Activated naive CD8-positive, alpha-beta T cell treated with anti-CD3 and anti-CD28 coated beads, Interleukin-2, amount 10 ng/mL, durations not matched to agents 7 days and 5 days (primary cell): ENCODE measurements at places on chromosomes 6 and 20. TPM values are rescaled to one million over a fixed set of nuclear protein-coding genes. Genes with fewer than 3 reads are reported as not detected.

DEFB113 gene
- total RNA-seq: not detected

GSTA5 gene
- not detected for total RNA-seq

LST1 gene
- 105 TPM for total RNA-seq

SH3BGRL2 gene
- total RNA-seq: 1.2 TPM

EPM2A gene
- total RNA-seq: 9.3 TPM

LY6G6C gene
- not detected for total RNA-seq

CRISP3 gene
- total RNA-seq: not detected

GRCh38 chr6:162666246-162666645 is 61.3 kb downstream of the PRKN start:
- no peak for DNase-seq

GRCh38 chr20:6993011-6993410 is 225.5 kb downstream of the BMP2 start:
- no peak for DNase-seq

DNA sequence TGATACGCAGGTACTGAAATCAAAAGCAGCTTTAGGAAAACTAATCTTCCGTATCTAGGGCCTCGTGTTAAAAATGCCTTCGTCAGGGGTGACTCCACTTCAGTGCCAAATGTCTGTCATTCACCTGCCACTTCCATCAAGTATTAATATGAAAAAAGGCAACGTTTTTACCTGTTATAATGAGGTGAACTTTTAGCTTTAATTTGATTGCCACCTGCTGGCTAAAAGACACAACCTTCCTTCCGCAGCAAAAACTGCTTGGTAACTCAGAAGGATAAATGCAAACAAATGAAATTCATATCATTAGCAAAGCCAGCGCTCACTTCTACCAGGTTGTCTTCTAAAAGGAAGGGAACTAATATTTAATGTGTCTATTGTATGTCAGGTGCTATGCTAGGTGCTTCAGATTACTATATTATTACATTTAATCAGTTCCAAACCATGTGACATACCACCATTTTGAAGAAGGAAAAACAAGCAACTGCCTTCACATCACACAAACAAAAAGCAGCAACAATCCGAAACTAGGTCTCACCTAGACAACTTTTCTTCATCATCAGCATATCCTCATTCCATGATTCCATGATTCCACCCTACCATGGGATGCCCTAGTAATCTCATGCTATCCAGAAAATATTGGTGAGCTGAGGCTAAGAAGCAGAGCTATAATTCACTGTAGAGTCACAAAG is 20.6 kb upstream of the ARHGAP18 start:
- DNase-seq: no peak

GRCh38 chr6:36839749-36840431 is 646 bp upstream of the CPNE5 start:
- DNase-seq: peak; percentile 66

DNA sequence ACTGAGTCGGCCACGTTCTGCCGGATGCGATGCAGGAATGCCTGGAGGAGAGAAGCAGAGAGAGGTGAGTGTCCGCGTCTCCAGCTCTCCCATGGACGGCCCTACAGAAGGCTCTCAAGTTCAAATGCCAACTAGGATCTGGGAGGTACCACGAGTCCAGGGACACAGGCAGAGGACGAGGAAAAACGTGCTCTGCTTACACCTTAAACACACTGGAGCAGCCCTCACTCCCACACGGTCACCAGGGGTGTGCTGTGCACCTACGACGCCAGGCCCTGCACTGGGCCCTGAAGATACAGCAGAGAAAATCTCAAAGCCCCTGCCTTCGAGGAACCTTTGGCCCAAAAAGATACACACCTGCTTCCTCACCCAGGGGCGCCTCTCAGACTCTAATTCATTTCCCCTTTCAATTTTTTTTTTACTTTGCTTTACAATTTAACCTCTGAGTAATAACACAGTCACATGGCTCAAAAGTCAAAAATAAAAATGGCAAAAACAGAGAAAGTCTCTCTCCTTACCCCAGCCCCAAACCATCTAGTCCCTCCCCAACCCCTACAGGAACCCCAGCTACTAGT is 79.9 kb downstream of the PREX1 start:
- no peak for DNase-seq

GRCh38 chr6:42340511-42340910 is 111.2 kb downstream of the TRERF1 start:
- DNase-seq: no peak

- no peak for DNase-seq
Observed at GRCh38 chr6:135637701-135638100, 140.2 kb upstream of the AHI1 start.

- no peak for DNase-seq
Observed at GRCh38 chr6:154060076-154060475, 21.0 kb downstream of the OPRM1 start.

DNA sequence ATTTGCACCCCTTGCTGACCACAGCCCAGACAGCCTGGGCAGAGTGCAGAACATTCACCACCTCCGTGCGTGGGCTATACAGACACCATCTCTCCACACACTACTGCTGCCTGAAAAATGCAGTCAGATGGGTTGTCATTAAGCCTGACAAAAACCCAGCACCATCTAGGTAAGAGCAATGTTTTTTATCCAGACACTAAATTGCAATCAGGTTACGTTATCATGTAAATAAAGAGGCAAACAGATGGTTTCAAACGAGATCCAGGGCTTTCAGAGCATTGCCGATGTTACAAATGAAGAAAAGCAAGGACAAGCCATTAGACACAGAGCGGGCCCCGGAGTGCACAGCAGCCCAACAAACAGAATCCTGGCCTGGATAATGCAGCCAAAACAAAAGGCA is 269.6 kb downstream of the PKHD1 start:
- DNase-seq: no peak
